ENCODE measurements at places on chromosomes 2 and 18.

DNA sequence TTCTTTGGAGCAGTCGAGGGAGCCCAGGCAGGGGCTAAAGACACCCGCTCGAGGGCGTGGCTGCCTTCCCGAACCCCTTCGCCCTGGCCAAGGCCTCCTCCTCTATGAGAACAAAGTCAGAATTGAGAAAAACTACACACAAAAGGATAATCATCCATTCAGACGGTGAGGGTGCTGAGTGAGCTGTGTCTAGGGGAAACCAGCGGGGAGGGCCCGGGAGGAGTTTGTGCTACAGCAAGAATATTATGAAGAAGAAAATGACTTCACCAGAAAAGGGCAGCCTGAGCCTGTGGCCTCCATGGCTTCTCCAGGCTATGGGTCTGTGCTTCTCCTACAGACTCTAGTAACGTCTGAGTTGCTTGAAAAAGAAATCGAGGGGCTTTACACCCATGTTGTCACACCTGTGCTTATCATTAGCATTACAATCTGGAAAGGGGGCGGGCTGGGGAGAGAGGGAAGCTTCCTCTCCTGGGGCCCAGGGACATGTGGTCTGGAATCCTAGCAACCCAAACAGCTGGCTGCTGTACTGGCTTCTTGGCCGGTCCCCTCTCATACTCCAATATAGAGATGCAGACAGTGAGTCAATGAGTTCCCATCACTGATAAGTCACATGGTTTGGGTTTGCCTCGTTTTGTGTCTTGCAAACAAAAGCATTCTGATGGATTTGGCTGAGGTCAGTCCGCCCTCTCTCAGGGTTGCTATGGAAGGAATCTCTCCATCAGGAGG lies 52.0 kb upstream of the ARL4C start:
- DNase-seq, result no peak

DNA sequence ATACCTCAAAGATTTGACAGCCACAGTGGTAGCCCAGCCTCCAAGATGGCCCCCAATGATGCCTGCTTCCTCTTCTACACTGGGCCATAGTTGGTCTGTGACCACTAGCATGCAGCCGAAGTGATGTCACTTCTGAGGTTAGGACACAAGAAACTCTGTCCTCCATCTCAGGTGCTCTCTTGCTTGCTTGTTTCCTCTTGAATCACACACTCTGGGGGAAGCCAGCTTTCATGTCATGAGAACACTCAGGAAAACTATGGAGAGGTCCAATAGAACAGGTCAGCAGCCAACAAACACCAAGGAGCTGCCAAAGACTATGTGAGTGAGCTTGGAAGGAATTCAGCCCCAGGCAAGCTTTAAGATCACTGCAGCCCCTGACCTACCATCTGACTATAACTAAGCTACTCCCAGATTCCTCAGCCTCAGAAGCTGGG lies 3.3 kb upstream of the ADAM17 start:
- no peak for DNase-seq

DNA sequence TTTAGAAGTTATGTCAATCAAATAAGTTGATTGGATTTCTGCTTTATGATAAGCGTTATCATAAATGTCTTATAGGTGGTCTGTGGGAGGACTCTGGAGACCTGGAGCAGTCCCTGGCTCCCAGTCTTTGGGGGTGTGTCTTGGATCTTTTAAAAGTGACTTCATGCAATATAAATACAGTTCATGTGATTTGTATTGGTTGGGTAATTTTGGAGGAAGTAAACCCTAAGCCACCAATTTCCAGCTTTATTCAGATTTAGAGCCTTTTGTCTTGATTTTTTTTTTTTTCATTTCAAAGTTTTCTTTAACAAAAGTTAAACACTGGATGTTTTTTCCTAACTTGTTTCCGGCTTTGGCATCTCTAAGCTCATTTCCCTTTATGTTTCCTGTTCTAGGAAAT lies 68.8 kb downstream of the MAP4K4 start:
- no peak for DNase-seq

DNA sequence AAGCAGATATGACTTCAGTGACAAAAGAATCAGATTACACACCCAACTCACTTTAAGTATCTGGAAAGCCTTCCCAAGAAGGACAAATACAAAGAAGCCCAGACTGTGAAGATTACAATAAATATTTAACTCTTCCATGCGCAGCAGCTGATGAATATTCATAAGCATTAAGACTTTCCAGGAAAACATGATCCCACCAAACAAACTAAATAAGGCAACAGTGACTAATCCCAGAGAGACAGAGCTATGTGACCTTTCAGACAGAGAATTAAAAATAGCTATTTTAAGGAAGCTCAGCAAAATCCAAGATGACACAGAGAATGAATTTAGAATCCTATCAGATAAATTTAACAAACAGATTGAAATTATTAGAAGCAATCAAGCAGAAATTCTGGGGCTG lies 108.2 kb upstream of the UBE2E3 start:
- no peak for DNase-seq

Measured in activated CD4-positive, alpha-beta T cell treated with anti-CD3 and anti-CD28 coated beads, Interleukin-2, amount 10 ng/mL, durations not matched to agents 7 days and 5 days (primary cell).